Activated gamma-delta T cell treated with Interleukin-2 at 50 U/mL for 16 hours (primary cell): ENCODE measurements at places on chromosomes 1 and 21.

DNA sequence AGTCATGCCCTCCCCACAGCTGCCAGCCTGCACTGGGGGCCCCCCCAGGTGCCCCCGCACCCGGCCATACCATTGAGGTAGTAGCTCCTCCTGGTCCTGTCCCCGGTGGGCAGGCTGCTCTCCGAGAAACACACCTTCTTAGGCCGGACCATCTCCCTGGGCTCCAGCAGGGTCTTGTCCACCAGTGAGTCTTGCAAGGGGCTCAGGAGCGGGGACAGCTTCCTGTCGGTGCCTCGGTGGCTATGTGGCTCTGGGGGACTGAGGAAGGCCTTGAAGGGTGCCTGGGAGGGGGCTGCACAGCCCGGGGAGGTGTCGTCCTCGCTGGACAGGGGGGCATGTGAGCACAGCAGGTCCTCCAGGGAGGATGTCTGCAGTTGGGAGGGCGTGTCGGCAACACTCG lies 12.9 kb upstream of the FTCD start:
- DNase-seq: no peak

GRCh38 chr1:109891930-109892329 lies 18.7 kb upstream of the CSF1 start:
- no peak for DNase-seq

DNA sequence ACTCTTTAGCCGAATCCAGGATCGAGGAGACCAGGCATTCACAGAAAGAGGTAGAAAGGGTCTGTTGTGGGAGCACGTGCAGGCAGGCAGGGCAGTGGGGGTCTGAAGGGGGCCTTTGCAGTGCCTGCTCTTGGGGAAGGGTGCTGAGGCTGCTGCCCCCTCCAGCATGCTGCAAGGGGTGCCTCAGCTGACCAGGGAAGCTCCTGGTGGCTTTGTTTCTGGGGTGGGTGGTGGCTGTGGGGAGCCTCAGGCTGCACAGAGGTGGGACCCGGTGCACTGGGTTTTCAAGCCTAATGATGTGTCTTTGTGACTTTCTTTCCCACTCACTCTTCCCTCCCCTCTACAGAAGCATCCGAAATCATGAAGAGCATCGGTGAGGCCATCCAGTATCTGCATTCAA lies 41.5 kb upstream of the IL19 start:
- DNase-seq: no peak

DNA sequence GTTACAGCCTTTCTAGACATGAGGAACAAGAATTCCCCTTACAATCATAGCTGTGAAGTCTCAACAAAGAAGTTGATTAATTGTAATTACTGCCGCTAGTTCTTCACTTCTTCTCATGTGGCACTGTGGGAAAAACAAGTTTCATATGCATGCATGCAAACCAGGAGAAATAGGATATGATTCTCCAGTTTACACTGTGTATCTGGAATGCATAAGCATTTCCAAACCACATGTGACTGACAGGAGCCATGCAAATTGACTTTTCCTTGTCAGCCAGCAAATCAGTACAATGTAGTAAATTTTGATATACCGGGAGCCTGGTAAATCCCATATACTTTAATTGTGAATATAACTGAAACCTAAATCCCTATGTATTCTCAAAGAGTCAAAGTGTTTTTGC lies 279.3 kb downstream of the PAPPA2 start:
- DNase-seq: no peak

- no peak for DNase-seq
Observed at GRCh38 chr1:179105393-179105792, 23.5 kb downstream of the TOR3A start.

GRCh38 chr1:71041806-71042205 lies 5.8 kb downstream of the PTGER3 start:
- no peak for DNase-seq
